NCI-H2081 treated with DMSO at 0.1 percent for 48 hours (cell line): ENCODE measurements at places on chromosomes 12 and 14.

- peak; percentile 7 for DNase-seq
Observed at GRCh38 chr12:88393017-88393767, 187.1 kb downstream of the KITLG start.

GRCh38 chr12:6068227-6068626 is 56.2 kb downstream of the VWF start:
- no peak for DNase-seq

DNA sequence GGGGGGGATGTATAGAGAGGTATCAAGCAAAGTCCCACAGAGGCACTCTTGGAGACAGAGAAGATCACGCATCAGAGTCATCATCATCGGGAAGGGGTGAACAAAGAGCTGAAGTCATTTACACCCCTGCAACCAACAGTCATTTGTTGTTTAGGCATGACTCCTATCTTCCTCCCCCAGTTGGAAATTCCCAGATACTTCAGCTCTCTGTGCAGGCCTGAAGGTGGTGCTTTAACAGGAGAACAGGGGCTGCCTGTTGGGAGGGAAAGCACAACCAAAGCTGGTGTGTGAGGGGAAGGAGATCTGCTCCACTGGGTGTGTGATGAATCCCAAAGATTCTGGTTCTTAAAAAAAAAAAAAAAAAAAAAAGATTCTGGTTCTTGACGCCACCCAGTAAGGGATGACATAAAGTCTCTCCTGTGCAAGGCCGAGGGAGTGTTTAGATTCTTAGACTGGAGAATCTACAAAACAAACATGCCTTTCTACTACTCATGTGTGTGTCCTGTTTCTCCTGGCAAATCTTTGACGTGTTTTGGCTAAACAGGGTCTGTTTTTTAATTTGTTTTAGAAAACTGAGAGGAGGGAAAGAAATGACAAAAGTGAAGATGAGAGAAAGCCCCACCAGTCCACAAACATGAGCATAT is 121.0 kb upstream of the ARHGAP5 start:
- DNase-seq: no peak

DNA sequence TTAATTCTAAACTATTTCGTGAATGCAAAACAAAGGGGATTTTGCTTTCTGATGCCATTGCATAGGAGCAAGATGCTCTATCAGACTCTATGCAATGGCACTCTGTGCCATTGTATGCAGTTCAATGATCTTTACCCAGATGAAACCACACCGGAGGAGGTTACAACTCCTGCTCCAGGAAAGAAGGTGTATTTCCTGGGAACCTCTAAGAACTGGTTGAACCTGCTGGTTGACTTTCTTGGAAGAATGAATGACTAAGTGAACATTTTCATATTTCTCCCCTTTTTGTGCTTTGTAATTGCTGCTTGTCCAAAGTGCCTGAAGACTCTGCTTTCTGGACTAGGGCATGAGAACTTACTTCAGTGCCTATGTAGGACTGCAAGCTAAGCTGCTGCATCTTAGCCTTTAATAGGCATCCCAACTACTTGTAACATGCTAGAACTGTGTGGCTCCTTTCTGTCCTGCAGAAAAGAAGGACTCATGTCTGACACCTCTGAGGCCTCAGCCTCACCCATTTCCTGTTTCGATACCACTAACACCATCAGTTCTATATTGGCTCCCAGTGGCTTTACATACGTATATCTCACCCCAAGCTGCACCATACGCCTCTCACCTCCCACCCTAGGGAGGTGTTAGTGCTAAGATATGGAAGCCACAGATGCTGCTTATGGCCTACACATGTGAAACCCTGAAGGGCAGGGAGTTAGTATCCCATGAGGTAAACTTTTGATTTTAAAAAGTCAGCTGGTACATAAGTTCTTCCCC is 193.5 kb upstream of the CNOT2 start:
- no peak for DNase-seq

GRCh38 chr12:26086936-26087335 is 37.9 kb downstream of the BHLHE41 start:
- no peak for DNase-seq

DNA sequence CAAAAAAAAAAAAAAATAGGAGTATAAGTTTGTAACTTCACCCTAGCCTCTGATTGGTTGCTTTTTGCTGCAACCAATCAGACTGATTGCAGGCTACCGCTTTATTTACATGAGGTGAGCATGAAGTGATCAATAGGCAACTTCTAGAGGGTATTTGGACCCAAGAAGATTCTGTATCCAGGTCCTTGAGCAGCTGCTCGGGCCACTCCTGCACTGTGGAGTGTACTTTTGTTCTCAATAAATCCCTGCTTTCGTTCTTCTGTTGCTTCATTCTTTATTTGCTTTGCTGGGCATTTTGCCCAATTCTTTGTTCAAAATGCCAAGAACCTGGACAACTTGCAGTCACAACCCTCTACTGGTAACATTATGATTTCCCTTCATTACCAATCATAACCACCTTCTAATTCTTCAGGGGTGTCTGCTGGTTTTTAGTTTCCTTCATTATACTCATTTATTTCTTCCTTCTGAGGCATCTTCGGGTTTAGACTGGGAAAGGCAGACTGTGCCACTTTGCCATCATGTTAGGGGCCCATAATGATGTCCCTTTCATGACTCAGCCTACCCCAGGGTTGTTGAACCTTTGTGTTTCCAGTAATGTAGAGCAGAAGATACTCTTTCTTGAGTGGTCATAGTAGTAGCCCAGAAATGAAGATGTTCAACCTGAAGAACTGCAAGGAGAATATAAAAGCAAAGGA is 43.4 kb upstream of the LIMA1 start:
- DNase-seq: no peak

DNA sequence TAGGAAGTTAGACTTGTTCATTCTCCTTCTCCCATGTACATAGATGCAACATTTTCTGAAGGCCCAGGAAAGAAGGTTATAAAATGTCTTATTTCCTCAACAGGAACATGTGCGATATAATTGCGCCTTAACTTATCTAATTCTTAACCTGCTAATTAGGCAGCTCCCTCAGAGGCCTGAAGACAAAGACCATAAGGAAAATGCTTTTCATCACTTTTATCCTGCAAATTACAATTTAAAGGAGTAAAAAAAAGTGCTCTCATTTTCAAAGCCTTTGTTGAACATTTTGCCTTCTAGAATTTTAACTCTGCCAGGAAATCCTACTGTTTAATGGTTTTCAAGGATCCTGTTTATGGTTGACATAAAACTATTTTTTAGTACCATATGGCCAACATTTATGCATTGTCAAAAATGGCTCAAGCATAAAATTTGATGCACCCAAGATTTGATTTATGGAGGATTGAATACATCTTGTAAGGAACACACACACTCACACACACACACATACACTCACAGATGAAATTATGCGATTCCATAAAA is 660.4 kb upstream of the TMEM132C start:
- DNase-seq: no peak

DNA sequence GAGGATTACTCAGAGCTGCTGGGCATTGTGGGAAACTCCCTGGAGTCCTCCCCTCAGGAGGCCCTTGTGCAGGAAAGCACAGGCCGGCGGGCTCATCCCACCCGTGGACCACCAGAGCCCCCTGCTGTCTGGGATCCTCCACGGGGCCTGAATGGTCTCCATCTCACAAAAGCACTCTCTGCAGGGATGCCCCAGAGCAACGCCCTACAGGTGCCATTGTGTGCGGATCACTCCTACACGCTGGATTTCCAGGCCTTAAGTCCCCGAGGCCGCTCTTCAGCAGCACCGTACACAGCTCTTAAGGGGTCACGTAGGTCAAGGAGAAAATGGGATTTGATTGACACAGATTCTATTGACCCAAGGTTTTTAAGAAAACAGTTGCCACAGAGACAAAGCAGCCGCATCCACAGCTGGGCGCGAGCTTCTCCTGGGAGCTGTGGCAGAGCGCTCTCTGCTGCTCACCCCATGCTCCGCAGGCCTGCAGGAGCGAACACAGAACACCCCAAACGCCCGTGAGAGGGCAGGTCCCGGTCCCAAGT is 36.7 kb upstream of the RIMBP2 start:
- DNase-seq: no peak

DNA sequence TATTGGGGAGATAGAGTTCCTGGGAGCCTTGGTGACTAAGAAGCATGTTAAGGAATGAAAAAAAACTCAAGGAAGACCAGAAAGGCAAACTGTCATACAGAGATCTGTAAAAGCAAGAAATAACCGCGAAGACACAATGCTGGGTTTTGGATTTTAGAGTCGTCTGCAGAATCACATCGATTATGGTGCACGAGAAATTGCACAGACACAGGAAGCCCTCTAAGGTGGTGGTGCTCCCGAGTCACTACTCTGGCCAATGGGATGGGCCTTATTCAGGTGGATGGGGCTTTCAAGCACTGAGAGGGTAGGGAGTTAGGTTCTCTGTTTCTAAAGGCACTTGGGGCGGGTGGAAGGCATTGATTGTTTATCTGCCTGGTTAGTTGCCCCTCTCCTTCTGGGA is 10.3 kb upstream of the FLVCR2 start:
- DNase-seq: no peak

GRCh38 chr12:68727776-68728175 is 18.2 kb upstream of the SLC35E3 start:
- DNase-seq: no peak

GRCh38 chr14:91419044-91419397 is 1.4 kb upstream of the CCDC88C start:
- no peak for DNase-seq

GRCh38 chr12:67750513-67751183 is 102.1 kb downstream of the DYRK2 start:
- no peak for DNase-seq

- no peak for DNase-seq
Observed at GRCh38 chr12:6093764-6094163, 30.7 kb downstream of the VWF start.

DNA sequence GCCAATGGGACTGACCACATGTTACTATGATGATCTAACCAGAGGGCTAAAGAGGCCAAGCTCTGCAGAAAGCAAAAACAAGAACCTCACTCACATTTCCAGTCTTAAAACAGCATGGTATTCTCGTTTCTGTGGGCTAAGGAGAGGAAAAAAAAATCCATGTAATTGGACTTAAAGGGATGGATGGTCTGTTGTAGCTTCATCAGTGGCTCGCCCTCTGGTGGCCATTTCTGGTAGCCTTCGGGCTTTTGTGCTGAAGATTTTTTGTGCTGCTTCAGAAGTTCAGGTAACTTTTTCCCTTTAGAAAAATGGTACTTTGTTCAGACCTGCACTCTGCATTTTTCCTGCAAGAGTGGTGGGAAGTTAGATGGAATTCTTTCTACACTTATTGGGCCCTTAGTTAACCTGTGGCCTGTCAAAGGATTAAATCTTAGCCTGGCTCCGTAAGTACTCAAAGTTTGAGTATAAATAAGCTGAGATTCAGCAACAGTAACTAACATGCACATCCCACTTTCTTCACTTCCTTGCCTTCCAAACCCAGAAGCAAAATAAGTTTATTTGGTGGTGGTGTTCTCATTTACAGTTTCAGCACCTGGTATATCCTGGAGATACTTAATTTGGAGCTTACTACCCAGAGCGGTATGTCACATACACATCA is 22.3 kb downstream of the DCAF4 start:
- DNase-seq: no peak

DNA sequence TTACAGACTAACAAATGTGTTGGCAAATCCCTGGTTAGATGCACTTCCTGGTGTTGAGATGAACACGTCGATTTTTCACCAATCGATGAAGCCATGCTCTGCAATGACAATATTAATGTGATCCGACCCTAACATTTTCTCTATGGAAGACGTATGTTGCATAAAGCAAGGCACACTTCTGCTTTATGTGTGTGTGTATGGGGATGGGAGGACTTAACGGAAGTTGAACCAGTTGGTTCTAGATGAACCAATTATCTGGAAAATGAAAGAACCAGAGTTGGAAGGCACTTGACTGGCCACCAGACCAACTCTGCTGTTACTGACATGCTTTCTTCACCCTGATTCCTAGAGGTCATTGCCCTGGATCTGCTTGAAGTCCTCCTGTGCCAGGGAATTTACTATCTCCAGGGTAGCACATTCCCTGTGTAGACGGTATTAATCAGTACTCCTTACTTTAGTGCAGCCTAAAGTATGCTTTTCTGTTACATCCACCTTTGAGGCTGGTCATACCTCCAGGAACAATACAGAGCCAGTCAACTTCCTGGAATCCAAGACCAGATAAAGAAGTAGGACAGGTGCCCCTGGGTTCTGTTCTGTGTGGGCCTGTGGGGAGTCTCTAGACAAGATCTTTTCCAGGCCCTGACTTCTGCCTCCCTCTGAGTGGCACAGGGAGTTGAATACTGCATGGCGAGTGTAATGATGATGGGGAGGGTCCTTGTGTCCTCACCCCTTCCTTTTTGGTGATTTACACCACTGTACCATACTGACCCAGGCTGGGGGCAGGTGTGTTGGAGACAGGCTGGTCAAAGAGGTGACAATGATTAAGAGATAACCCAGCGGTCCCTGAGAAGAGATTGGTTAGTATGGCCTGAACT is 4.1 kb downstream of the SDR39U1 start:
- DNase-seq: no peak

GRCh38 chr14:69535230-69535848 is 39.3 kb downstream of the CCDC177 start:
- peak; percentile 12 for DNase-seq

- no peak for DNase-seq
Observed at GRCh38 chr12:8527250-8528130, 13.2 kb downstream of the CLEC4E start.

DNA sequence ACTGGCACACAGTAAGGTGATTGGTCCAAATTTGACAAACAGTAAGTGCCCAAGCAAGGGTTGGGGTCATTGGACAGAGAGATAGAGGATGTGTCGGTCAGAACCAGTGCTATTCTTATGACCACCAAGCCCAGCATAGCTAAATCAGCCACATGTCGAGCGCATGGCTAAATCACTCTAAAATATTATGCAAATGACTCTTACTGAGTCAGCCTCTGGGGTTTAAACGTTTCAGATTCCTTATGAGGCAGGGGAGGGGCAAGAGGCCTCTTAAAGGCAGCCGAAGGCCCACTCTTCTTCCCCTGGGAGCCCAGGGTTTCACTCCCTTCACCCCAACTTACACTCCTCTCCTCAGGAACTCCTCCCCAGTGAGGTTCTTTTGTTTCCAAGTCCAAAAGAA is 603 bp upstream of the ENDOU start:
- DNase-seq: no peak

DNA sequence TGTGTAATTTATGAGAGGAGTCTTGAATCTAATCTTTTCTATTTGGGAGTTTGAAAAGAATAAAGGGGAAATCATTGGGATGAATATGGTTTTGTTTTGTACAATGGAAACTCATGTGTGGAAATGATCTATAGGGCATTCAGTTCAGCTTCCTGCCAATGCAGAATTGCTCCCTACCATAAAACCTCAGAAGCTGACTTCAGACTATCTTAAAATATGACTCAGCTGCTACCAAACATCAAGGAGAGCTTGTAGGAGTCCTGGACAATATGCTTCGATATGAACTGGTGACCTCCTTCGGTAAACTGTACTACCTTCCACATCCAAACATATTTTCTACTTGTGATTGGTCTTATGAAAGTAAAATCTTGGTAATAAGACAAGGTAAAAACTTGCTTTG is 160.6 kb downstream of the CAPZA3 start:
- DNase-seq: no peak

GRCh38 chr12:111368291-111368787 is 556 bp downstream of the PHETA1 start:
- no peak for DNase-seq
